ENCODE measurements at places on chromosomes 12 and 14.

DNA sequence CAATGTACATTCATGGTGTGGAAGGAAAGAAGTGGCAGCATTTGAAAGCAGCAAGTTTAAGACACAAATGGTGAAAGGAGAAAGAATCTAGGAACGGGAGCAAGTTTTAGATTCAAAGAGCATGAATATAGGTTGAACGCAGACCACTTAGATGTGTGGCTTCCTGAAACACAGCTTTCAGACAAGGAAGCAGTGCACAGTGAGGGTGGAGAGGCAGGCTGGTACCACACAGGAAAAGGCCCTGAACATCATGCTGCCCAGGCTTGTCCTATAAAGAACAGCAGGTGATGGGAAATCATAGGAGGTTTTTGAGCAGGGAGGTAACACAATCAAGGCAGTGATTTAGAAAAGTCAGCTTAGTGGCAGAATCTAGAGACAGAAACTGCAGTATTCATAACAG lies 35.6 kb downstream of the GNS start:
- DNase-seq: no peak

DNA sequence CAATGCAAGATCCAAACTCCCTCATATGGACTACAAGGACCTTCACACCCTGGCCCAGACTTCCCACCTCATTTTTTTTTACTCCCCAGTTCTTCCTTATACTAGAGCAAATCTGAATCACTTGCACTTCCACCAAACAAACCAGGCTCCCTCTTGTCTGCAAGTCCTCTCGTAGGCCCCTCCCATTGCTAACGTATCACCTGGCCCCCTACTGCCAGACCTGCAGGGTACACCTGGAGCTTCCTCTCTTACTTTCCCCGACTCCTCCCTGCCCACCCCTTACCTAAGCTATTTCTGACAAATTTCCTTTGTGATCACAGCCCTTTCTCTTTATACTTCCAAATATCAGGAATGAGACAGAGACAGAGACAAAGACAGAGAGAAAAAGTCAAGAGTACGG lies 463.9 kb downstream of the GALC start:
- no peak for DNase-seq

DNA sequence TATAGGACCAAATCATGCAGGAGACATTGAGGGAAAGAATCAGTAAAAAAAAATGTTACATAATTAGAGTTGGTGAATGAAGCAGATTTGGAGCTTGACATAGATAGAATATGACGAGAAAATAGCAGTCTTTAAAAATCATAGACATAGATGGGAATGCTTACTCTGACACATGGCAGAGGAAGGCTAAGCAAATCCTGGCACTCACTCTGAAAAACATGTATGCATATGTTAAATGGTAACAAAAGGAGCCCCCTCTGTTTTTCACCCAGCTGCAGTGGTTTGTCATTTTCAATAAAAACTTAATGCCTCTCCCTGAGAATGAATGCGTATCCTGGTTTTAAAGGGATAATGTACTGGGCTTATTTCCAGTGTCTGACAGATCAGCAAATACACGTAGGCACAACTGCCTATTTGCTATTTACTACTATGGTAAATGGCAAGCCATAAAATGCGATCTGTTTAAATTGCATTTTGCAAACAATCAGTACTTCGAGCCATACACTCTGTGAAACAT lies 561.2 kb upstream of the SEL1L start:
- DNase-seq: no peak

- no peak for DNase-seq
These were observed 14.2 kb upstream of the DYRK2 start for GRCh38 chr12:67634303-67634761.

DNA sequence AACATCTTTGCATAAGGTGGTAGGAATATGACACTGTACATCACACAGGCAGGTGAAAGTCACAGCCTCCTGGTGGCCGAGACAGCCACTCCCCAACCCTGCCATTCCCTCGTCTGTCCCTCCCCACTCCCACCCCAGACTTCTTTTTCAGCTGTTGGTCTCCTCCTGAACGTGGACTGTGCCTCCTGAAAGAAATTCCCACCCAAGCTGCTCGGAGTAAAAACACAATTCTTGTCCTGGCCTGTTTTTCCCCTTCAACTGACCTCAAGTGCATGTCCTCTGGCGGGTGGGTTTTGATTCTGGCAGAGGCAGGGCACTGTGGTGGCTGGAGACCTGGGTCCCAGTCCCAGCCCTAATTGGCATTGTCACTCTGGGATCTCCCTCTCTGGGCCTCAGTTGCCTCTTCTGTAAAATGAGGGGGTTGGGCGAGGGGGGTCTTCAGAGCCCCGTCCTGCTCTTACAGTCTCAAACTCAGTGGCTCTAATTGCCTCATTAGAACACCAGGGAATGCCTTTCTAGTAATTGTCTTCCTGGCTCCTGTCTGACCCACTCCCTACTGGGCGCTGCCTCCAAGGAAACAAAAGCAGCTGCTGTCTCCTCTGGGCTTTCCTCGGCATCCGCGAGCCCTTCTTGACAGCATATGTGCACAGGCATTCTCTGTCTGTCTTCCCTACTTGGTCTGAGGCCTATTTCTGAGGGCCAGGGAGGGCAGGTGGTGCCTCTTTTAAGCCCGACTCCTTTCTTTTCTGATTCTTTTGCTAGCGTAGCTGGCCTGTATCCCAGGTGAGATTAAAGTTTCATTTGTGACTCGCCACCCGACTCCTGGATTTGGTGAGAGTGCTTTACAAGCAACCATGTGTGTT lies 186.6 kb upstream of the RMST start:
- no peak for DNase-seq

- peak; percentile 57 for DNase-seq
These were observed 648 bp downstream of the CHD4 start for GRCh38 chr12:6606331-6607131.

DNA sequence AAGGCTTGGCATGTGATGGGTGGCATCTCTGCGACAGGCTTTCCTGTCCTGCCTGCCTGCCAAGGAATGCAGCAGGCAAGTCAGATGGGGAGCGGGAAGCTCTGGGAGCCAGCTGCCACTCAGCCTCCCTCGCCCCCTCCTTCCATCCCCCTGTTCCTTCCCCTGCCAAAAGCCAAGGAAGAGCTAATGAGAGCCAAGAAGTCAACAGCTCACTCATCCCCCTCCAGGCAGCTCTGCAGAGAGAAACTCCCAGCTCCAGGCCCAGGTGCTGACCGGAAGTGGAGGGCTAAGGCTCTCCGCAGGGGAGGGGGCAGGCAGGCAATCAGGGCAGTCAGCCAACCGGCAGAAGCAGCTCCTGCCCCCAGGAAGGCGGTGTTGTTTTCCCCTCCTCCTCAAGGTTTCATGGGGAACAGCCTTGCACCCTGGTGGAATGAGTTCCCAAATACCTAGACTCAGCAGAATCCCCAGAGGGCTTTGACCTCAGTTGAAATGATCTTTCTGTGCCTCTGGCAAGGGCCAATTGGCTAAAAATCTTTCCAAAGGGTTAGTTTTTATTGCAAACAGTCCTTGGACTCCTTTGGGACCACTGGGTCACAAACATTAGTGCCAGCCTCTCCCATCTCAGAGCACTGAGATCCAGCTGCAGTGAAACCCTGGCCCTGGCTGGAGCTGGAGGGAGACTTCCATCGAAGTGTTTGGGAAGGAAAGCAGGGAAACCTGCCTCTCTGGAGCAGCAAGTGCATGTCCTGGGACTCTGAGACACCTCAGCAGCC lies 349.1 kb downstream of the DPF3 start:
- no peak for DNase-seq

DNA sequence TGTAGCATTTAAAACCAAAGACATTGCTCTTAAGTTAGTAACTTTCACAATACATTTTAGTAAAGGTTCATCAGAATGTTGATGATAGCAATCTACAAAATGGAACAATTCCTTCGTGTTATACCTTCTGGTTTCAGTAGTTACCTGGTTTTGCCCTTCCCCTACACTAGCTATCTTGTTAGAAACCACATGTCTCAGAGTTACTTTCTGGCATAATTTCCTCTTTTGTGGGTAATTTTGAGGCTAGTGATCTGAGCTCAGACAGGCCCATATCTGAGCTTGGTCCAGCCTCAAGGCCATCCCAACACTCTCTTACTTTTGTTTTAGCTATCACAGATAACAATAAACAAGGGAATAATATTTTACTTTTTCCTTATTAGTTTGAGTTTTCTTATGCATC lies 196.9 kb downstream of the KITLG start:
- no peak for DNase-seq

DNA sequence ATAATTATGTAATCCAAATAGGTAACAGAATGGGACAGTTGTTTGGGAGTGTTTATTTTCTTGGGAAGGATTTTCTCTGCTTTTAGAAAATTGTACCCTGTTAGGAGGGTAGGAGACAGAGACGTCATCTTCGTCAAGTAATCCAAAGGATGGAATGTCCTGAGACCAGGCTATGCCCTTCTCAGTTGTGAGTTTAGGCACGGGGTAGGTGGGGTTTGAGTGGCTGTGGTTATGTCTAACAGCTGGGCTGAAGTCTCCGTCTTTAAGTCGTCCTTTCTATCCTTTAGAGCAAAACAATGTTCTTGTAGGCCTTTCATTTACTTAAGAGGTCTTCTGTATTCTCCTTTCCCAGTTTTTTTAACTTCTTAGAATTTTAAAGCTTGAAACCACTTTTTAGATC lies 5.7 kb downstream of the SOCS2 start:
- DNase-seq: no peak

GRCh38 chr12:66932126-66932525 lies 253.2 kb upstream of the GRIP1 start:
- DNase-seq: no peak

- DNase-seq: no peak
These were observed 57.6 kb downstream of the PRKAB1 start for GRCh38 chr12:119725523-119725922.

DNA sequence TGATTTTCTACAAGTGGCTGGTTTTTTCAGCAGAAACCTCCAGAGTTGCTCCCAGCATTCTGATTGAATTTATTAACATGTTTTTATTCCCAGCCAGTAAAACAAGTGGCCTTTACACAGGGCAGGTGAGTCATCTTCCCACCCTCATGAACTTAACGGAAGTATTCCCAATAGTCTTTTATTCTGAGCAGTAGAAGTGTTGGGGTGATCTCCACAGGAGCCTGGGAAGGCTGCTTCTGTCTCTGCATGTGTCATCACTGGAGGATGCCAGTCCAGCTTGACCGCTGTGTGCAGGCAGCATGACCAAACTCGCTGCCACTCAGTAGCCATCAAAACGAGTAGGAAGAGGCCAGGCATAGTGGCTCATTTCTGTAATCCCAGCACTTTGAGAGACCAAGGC lies 13.4 kb upstream of the DNAH10 start:
- DNase-seq: no peak

DNA sequence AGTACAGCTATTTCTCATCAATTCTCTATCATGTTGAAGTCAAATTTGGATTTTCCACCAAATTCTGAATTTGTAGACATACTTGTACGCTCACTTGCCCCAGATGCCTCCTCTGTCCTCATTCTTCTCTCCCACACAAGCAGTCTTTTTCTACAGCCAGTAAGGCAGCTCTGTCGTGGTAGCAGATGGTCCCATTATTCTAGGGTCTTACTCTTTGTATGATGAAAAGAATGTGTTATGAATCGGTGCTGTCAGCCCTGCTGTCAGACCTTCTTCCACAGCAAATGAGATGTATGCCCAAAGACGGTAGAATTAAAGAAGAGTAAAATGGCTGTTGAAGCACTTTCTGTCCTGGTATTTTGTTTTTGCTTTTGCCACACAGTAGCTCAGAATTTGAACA lies 17.2 kb upstream of the PAPLN start:
- no peak for DNase-seq

- DNase-seq: no peak
These were observed 3.2 kb downstream of the CD69 start for GRCh38 chr12:9757433-9758025.

GRCh38 chr14:104445086-104445485 lies 134.5 kb upstream of the C14orf180 start:
- no peak for DNase-seq

DNA sequence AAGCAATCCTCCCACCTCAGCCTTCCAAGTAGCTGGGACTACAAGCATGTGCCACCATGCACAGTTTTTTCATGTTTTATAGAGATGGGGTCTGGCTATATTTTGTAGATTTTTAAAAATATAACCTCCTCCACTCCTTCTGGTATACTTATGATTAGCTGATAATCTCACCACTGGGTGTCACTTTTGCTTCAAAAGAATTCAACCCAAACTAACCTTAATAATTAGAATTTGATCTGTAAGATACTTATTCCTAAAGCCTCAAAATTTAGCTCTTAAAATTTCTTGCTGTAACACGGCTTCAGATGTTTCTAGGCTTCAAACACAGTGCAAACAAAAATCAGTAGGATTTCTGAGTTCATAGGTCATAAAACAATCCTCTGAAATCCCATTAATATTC lies 130.3 kb downstream of the CEP83 start:
- DNase-seq: no peak

GRCh38 chr12:39441189-39441962 lies 1.5 kb downstream of the KIF21A start:
- DNase-seq: no peak

DNA sequence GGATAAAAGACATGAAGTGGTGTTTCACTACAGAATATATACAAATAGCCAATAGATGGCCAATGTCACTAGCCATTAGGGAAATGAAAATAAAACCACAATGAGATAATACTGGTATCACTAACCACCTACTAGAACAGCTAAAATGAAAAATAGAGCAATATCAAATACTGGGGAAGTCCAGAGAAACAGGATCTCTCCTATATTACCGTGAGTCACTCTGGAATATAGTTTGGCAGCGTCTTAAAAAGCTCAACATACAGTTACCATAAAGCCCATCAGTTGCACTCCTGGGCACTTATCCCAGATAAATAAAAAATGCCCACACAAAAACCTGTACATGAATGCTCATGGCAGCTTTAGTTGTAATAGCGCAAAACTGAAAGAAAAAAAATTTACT lies 101.7 kb downstream of the TMTC1 start:
- DNase-seq: no peak

DNA sequence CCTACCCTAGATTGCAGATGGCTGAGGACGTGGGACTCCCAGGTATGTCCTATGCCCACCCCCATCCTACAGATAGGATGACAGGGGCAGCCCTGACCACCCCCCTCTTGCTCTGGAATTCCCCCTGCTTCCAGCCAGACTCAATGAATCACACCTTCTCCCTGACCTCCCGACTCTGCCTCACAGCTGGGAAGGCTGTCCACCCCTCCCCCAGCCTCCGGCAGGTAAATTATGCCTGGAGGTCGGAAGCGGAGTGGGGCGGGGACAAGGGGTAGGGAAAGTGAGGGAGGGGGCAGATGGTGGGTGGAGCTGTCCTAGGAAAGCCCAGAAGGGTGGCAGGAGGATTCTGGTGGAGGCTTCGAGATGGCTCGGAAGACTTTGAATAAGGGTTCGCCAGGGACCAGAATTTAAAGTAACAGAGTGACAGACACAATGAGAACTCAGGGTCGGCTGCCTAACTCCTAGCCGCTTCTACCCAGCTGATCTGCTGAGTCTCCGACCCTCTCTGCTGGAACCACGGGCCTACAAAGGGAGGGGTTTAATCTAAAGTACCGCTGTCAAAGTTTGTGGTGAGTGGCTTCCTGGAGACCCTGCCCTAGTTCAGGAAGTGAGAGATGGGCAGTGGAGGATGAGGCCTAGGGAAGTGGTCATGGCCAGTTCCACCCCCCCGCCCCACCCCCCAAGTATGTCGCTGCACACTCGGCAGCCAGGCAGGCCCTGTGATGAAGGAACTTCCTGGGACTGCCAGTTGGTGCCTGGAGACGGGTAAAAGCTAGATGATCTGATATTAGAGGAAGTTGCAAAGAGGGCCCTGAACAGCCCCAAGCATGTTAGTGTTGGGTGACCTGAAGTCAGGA lies 4.2 kb downstream of the PLEKHG3 start:
- DNase-seq: no peak
